ENCODE measurements at places on chromosomes 7 and 10.

- no peak for DNase-seq
Measured at GRCh38 chr7:41568135-41568534, 134.8 kb downstream of the INHBA start.

- no peak for DNase-seq
Measured at GRCh38 chr10:96287392-96288105, 16.2 kb upstream of the BLNK start.

DNA sequence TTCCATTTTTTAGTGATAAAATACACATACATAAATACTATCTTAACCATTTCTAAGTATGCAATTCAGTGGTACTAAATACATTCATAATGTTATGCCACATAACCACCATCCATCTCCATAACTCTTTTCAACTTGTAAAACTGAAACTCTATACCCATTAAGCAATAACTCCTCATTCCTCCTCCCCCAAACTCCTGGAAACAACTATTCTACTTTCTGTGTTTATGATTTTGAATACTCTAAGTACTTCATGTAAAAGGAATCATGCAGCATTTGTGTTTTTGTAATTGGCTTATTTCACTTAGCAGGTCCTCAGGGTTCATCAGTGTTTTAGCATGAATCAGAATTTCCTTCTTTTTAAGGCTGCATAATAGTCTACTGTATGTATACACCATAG lies 131.8 kb downstream of the TES start:
- no peak for DNase-seq

- DNase-seq, result no peak
Measured at GRCh38 chr7:46226860-46227259, 305.8 kb upstream of the IGFBP3 start.

DNA sequence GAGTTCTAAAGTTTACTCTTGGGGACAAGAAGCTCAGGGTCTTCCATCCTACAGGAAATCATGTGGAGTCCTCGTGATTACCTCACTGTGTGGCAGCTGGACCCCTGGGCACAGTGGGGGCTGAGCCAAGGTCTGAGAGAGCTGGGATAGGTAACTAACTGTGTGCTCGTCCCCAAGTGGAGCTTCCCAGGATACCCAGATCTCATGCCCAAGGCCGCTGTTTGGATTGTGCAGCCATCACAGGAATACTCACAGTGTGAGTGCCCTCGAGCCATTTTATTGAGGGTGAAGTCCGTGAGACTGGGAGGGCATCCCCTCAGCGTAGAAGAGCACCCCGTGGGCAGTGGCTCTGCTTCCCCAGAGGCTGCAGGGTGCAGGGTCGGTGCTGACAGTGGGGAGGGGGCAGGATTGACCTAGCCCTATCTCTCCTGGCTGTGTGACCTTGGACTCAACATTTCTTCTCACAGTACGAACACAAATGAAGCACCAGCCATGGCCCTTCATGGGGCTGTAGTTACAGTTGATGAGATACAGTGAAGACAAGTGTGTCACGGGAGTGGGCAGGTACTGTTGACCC lies 69.6 kb upstream of the LEP start:
- no peak for DNase-seq

- DNase-seq, result no peak
Measured at GRCh38 chr7:16867328-16867727, 14.5 kb downstream of the AGR3 start.

- DNase-seq, result no peak
Measured at GRCh38 chr10:95229724-95230627, 35.9 kb downstream of the ACSM6 start.
